ENCODE measurements at places on chromosomes 13 and 19. TPM values are rescaled to one million over a fixed set of nuclear protein-coding genes. Genes with fewer than 3 reads are reported as not detected.
A peak's percentile ranks its signal among the peaks of the same experiment; 100 is the strongest.

GRCh38 chr13:27404680-27405079 lies 19.7 kb upstream of the GTF3A start:
- H3K36me3 ChIP-seq: no peaks in the 10 kb centered on the region
- H3K27me3 ChIP-seq: peaks cover 6% of the 10 kb centered on the region
- peaks cover 3% of the 10 kb centered on the region for H3K4me1 ChIP-seq

Gene TBCB
- 89.2 TPM for total RNA-seq

DNA sequence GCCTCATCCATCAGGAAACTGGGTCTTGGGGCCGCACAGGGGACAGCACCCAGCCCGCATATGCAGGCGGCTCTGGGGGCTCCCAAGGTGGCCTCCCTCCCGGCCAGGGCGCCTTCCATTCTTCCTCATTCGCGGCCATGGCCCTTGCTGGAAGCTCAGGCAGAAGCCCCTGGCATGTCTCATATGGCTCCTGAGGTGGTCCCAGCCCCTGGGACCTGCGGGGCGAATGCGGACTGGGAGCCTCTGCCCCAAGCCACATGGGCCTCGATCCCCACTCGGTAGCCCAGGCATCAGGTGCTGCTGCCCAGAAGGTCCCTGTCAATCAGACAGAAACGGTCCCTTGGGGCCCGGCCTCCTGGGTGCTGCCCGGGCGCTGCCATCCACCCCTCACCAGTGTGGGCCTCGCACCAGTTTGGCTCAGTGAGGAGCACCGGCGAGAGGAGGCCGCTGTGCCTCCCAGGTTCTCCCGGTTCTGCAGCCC lies 301.6 kb downstream of the TEX29 start:
- no peak for DNase-seq
- H3K27ac ChIP-seq: no peak overlapping the region
- H3K4me3 ChIP-seq: no peak overlapping the region
- no peaks in the 10 kb centered on the region for H3K36me3 ChIP-seq

GRCh38 chr13:36788276-36788675 lies 30.7 kb upstream of the RFXAP start:
- DNase-seq: no peak
- H3K36me3 ChIP-seq: no peaks in the 10 kb centered on the region
- peaks cover 21% of the 10 kb centered on the region for H3K27me3 ChIP-seq
- H3K4me3 ChIP-seq: no peak overlapping the region

DNA sequence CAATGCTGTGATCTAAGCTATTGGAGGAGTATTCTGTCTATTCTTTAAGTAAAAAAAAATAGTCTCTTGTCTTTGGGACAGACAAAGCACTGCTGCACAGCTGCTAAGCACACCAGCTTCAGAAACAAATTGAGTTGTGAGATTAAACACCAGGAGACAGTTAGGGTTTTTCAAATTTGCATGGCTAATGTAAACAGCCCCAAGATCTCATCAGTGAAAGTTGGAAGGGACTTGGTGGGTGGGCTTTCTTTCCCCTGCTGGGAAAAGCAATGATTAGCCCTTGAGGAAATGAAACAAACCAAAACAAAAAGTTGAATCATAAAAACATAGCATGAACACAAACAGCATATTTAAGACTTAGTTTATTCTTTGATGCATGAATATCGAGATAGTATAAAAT lies 143.6 kb upstream of the SLITRK1 start:
- H3K36me3 ChIP-seq: no peaks in the 10 kb centered on the region
- H3K4me1 ChIP-seq: no peaks in the 10 kb centered on the region
- no peak for DNase-seq
- H3K27me3 ChIP-seq: no peaks in the 10 kb centered on the region
- no peak overlapping the region for H3K27ac ChIP-seq

Gene GNG7
- 0.45 TPM for total RNA-seq

- H3K4me1 ChIP-seq: no peaks in the 10 kb centered on the region
- H3K4me3 ChIP-seq: no peak overlapping the region
- no peaks in the 10 kb centered on the region for H3K27me3 ChIP-seq
- no peak for DNase-seq
These were observed 1152.2 kb upstream of the SPRY2 start for GRCh38 chr13:81493144-81493543.

DNA sequence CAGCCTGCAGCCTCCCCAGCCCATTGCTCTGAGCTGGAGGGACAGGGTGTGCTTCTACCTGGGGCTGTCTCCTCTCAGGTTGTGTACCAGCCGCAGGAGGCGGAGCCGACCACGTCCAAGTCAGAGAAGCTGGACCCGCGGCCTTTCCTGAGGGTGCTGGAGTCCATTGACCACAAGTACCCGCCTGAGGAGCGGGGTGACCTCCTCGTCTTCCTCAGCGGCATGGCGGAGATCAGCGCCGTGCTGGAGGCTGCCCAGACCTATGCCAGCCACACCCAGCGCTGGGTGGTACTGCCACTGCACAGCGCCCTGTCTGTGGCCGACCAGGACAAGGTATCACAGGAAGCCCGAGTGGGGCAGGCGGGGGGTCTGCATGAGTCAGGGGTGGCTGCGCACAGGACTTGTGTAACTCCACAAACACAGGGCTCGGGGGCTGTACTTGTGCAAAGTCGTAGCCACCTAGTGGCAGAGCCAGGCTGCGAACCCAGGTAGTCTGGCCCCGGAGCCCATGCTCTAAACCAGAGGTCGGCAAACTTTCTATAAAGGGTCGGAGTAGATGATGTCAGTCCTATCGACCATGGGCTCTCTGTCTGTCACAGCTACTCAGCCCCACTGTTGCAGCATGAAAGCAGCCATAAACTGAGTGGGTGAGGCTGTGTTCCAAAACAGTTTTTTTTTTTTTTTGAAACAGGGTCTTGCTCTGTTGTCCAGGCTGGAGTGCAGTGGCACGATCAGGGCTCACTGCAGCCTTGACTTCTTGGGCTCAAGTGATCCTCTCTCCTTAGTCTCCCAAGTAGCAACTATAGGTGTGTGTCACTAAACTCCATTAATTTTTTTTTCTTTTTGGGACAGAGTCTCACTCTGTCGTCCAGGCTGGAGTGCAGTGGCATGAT lies 8.9 kb downstream of the DHX34 start:
- no peak for DNase-seq
- peaks cover 38% of the 10 kb centered on the region for H3K36me3 ChIP-seq
- H3K4me1 ChIP-seq: peaks cover 7% of the 10 kb centered on the region
- H3K4me3 ChIP-seq: no peak overlapping the region
- no peak overlapping the region for H3K27ac ChIP-seq

DNA sequence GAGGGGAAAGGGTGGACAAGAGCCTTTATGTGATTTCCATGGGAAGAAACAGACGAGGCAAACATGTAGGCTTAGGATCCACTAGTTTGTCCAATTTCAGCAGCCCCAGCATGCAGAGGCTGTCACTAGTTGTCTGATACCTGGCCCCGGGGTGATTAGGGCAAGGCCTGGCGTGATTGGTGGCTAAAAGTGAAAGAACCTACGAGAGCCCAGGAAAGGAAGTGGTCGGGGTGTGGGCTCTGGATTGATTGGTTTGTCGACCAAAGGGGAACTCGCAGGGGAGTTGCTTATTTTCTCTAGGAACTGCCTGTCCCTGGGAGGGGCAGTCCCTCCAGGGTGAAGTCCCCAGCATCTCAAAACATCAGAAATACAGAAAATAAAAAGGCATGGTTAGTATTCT lies 64.2 kb upstream of the UQCRFS1 start:
- H3K27me3 ChIP-seq: peaks cover 6% of the 10 kb centered on the region
- peak overlapping the region; percentile 33 for H3K4me3 ChIP-seq
- peaks cover 3% of the 10 kb centered on the region for H3K4me1 ChIP-seq
- H3K36me3 ChIP-seq: no peaks in the 10 kb centered on the region
- peak overlapping the region; percentile 79 for H3K27ac ChIP-seq

DNA sequence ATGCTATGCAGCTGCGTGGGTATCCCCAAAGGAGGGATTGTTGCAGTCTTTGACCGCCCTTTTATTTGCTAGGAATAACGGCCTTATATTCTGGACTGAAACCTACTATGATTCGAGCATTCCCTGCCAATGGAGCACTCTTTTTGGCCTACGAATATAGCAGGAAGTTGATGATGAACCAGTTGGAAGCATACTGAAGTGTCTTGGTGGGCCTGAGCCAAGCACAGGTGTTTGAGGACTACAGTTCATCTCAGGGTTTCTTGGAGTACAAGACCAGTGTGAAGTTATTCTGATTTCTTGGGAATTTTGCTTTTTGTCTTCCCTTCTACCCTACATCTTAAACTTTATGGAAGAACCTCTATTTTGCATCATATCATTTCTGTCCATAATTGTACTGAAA lies 20.1 kb downstream of the SLC25A15 start:
- H3K27me3 ChIP-seq: no peaks in the 10 kb centered on the region
- DNase-seq: no peak
- H3K4me1 ChIP-seq: no peaks in the 10 kb centered on the region
- H3K27ac ChIP-seq: no peak overlapping the region
- H3K4me3 ChIP-seq: no peak overlapping the region
- peaks cover 23% of the 10 kb centered on the region for H3K36me3 ChIP-seq

Gene MYDGF
- total RNA-seq: 59.2 TPM

DNA sequence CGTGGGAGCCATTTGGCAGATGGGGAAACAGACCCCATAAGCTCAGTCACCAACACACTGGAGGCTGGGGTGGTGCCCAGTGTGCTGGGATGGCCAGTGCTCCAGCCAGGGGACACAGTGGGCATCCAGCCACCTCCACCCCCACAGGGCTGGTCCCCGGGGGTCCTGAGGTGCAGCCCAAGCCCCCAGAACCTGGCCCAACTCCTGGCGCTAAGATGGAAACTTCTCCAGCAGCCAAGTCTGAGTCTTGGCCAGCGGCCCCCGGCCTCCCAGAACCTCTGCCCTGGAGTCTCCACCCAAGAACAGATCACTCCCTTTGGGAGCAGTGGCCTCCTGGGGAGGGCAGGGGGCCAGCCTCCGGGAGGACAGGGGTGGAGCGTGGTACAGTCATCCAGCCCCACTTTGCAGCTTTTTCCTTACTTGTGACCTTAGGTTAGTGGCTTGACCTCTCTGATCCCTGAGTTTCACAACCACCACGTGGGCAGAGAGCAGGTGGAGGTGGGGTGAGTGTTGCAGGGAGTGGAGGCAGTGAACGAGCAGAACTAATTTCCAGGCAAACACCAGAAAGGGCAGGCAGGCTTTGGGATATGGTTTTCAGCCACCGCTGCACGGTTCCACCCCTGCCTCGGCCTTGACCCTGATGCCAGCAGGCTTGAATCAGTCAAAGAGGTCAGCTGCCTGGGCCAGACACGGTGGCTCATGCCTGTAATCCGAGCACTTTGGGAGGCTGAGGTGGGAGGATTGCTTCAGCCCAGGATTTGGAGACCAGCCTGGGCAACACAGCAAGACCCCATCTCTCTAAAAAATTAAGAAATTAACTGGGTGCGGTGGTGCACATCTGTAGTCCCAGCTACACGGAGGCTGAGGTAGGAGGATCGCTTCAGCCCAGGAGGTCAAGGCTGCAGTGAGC lies 4.3 kb upstream of the NRTN start:
- H3K4me3 ChIP-seq: no peak overlapping the region
- no peak for DNase-seq
- peaks cover 19% of the 10 kb centered on the region for H3K4me1 ChIP-seq
- H3K27ac ChIP-seq: no peak overlapping the region

DNA sequence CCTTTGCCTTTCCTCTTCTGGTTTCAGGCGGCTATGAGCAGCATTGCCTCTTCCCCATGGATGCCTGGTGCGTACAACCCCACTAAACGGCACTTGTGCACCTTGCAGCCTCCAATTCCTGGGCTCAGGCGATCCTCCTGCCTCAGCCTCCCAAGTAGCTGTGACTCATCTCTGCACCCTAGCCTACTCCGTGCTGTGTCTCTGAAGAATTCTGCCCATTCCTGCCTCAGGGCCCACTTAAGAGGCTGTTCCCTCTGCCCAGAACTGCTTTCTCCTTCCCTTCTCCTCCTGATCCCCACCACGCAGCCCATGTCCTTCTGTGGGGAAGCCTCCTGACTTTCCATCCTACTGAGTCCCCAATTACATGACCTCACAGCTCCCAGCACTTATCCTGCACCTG lies 142.2 kb upstream of the ZNF507 start:
- no peak for DNase-seq
- peaks cover 17% of the 10 kb centered on the region for H3K27me3 ChIP-seq
- no peak overlapping the region for H3K4me3 ChIP-seq
- H3K27ac ChIP-seq: no peak overlapping the region
- no peaks in the 10 kb centered on the region for H3K36me3 ChIP-seq
- H3K4me1 ChIP-seq: peaks cover 4% of the 10 kb centered on the region

DNA sequence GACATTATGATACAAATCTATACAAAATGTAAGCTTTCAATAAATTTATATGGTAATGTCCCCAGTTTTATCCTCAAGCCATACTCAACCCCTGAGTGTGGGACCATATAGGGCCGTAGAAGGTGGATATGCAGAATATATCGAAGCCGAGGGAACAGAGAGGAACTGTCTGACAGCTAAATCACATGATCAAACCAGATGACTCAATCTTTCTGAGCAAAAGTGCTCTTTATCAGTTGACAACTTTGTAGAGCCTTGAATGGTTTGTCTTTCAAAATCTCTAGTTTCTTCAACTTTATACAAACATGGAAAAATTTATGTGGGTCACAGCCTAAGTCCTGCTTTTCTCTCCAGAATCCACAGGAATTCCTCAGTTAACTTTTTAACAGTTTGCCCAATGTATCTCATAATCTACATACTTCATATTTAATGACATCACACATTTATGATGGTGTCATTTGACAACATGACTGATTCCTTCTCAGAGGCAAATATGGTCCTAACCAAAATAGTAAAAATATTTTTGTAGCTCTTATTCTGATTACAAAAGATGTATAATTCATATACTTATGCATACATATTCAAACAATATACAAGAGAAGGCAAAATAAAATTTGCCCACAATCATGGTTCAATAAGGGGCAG lies 673.0 kb upstream of the GPC6 start:
- H3K4me3 ChIP-seq: no peak overlapping the region
- no peak for DNase-seq
- H3K27ac ChIP-seq: no peak overlapping the region
- no peaks in the 10 kb centered on the region for H3K27me3 ChIP-seq

Gene ATP8B3
- 2.3 TPM for total RNA-seq

- H3K27ac ChIP-seq: no peak overlapping the region
- no peak overlapping the region for H3K4me3 ChIP-seq
- H3K36me3 ChIP-seq: no peaks in the 10 kb centered on the region
- peaks cover 18% of the 10 kb centered on the region for H3K4me1 ChIP-seq
- H3K27me3 ChIP-seq: peaks cover 10% of the 10 kb centered on the region
These were observed 315.6 kb downstream of the DLEU7 start for GRCh38 chr13:50527612-50528509.

DNA sequence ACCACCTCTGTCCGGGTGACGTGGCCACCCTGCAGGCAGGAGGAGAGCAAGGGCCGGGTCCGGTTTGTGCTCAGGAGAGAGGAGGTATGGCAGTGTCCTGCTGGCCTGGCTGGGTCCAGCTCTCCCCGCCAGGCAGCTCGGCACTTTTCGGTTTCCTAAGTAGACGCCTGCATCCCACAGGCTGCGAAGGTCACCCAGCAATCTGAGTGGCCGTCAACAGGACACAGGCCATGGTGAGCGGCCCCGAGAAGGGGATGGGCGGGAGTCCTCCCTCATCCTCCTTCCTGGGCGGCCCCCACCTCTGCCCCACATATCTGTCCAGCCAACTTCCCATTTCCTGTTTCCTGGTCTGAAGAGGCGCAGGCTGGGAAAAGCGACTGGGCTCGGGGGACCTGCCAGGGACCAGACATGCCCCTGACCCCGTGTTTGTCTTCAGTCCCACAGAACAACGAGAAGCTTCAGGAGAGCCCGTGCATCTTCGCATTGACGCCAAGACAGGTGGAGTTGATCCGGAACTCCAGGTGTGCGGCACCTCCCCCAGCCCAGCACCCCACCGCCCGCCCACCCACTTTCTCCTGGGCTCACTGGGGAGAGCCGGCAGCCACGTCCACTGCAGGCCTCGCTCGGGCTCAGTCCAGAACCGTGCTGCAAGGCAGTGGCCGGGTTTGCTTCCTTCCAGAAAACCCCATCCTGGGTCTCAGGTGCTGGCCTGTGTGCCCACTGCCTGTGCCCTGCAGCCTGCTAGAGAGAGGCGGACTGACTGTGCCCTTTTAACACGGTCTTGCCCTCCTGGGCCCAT lies 16.3 kb downstream of the PIAS4 start:
- DNase-seq: no peak
- no peak overlapping the region for H3K4me3 ChIP-seq
- H3K36me3 ChIP-seq: peaks cover 8% of the 10 kb centered on the region
- no peak overlapping the region for H3K27ac ChIP-seq

Data from activated naive CD8-positive, alpha-beta T cell treated with anti-CD3 and anti-CD28 coated beads for 36 hours (primary cell).